ENCODE measurements at places on chromosomes 6 and 20. TPM values are rescaled to one million over a fixed set of nuclear protein-coding genes. Genes with fewer than 3 reads are reported as not detected.

The PTK6 gene
- 3.0 TPM for total RNA-seq

DNA sequence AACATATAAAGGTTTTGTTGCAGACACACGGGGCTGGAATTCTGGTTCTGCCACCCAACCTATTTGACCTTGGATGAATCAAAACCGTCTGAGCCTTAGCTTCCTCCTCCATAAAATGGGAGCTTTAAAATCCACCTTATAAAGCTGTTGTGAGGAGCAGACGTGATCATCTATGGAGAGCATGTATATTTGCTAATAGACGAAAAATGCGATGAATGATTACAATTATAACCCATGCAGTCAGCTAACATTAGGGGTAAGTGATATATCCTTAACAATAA, 586 bp upstream of the NUP153 start:
- no peak for DNase-seq

DNA sequence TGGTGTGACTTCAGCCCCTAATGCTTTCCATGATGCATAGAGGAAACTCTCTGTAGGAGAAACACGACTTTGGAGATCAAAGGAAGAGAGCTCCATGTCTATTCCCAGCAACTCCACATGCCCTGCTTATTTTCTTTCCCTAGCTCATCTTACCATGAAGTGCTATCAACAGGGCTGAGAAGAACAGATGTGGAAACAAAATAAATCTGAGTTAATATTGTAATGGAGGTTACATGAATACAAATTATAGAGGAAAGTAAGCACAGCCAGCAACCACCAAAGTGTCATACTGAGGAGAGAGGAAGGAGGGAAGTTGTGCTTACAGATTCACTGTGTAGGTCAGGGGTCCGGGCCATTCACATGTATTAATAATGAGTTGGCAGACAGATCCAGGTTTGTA, 157.5 kb downstream of the RFPL4B start:
- DNase-seq = no peak

The IL20RA gene
- total RNA-seq = 12.7 TPM

Data from body of pancreas (tissue), 4 donors.